ENCODE measurements at places on chromosomes 16 and 17.

GRCh38 chr17:1746975-1747543 lies 4.4 kb downstream of the SERPINF2 start:
- no peak for DNase-seq

- no peak for DNase-seq
Observed at GRCh38 chr17:954431-955164, 25.0 kb downstream of the NXN start.

DNA sequence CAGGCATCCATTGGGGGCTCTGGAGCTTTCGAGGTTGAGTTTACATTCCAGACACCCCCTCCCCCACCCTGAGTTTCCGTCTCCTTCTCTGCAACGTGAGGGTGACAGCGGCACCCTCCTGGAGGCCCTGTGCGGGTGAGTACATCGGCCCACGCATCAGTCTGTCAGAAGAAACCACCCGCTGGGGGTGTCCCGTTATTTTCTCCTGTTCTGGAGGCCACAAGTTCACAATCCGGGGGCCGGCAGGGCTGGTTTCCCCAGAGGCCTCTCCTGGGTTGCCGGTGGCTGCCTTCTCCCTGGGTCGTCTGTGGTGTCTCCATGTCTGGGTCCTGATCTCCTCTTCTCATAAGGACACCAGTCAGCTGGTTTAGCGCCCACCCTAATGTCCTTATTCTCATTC lies 35.7 kb downstream of the GSE1 start:
- peak; percentile 26 for DNase-seq

DNA sequence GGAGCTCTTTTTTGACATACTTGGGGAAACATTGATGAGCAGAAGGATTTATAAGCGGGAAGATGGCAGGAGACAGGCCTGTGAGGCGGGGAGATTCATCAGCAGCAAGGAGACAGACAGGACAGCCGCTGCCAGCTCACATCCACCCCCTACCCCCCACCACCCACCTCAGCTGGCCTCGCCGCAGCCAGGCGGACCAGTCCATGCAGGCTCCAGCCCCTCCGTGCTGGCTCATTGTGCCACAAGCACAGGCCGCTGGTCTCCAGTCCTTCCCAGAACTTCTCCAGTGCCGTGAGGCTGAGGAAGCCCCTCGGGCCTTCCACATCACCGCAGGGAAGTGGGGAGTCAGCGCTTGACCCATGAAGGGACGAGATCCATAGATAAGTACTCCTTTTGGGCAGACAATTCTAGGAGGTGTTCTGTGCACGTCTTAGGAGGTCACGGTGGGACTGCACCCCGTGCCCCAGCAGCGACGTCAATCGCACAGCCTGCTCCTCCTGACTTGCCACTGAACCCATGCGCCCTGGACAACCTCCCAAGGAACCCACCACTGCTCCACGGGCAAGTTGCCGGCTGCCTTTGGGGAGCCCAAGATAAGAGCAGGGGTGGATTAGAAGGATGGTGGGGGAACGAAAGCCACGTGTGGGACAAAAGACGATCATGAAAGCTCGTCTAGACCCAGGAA lies 323.6 kb downstream of the C16orf95 start:
- DNase-seq: no peak

GRCh38 chr17:80034791-80035686 lies 633 bp downstream of the TBC1D16 start:
- peak; percentile 66 for DNase-seq

GRCh38 chr17:73508931-73509605 lies 135.2 kb downstream of the SDK2 start:
- no peak for DNase-seq

- DNase-seq: peak; percentile 45
Observed at GRCh38 chr16:17417740-17418139, 53.0 kb downstream of the XYLT1 start.

DNA sequence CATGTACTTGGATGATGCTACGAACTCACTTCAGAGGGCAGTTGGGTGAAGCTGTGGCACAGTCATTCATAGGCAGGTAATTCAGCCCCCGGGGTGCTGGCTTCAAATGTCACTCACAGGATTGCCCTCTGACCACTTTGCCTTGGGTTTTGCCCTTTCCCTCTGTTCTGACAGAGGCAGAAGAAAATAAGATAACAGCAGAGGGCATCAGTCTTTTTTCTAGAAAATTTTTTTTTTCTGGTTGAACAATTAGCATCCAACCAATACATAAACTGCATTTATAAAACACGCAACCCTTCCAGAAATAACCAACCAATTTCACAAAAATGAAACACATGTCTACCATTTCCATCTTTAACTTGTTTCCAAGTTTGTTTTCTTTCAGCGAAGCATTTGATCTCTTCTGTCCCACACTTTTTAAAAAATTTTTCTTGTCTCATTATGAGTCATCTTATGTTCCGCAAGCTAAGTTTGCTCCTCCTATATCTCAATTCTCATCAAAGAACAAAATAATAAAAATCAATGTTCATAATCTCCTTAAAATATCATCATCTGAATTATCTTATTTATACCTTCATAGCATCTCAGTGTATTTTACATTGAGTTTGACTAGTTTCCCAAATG lies 15.6 kb downstream of the NACA2 start:
- DNase-seq: no peak

GRCh38 chr16:15907863-15908478 lies 19.6 kb upstream of the CEP20 start:
- peak; percentile 63 for DNase-seq

DNA sequence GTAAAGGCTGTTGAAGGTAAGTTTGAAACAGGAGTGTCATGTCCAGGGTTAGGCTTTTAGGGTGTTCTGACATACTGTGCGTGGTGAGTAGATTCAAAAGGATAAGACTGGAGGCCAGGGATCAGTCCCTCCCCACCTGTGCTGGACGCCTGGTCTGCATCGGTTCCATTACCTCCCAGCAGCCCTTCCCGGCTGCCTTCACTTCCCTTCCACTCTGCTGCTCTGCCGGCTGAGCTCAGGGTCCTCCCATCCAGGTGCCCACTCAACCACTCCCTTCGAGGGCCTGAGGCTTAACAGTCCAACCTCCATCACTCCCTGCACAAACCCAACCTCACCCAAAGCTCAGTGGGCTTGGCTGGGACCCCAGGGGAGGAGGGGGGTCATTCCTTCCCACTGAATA lies 4.1 kb upstream of the SLC5A10 start:
- DNase-seq: no peak

GRCh38 chr17:51461578-51462004 lies 201.2 kb downstream of the UTP18 start:
- DNase-seq: peak; percentile 63

GRCh38 chr17:12644623-12645022 lies 21.1 kb upstream of the MYOCD start:
- DNase-seq: no peak

GRCh38 chr16:19066988-19067348 lies 446 bp upstream of the COQ7 start:
- no peak for DNase-seq

GRCh38 chr16:84960942-84961341 lies 50.4 kb downstream of the ZDHHC7 start:
- no peak for DNase-seq

GRCh38 chr17:19719355-19720209 lies 3.2 kb upstream of the SLC47A2 start:
- no peak for DNase-seq

GRCh38 chr17:56934280-56934679 lies 20.4 kb upstream of the TRIM25 start:
- DNase-seq: peak; percentile 45

DNA sequence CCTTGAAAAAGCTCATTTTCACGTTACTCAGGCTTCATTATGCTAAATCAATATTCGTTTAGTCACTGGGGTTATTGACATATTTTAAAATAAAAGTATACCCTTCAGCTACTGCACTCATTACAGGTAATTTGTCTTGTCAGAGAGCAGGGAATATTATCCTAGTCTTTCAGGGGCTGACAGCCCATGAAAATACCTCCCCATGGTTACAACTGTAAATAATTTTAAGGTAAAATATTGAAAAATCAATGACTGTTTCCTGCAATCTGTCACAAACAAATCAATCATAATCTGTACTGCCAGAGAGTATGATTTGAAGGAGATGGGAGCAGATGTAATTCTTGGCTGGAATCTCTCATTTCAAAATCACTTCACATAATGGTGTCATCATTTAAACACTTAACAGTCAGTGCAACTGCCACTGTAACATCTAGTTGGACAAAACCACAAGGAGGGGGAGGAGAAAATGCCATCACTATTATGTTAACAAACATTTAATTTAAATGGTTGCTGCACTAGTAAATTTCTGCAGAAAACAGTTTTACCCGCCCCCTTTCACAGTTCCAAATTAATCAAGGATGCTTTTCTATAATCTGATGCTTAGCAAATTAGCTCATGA lies 9.3 kb upstream of the IRX5 start:
- DNase-seq: no peak

GRCh38 chr16:59470556-59470955 lies 736.4 kb upstream of the GOT2 start:
- no peak for DNase-seq

- DNase-seq: no peak
Observed at GRCh38 chr17:39609416-39610025, 1.8 kb upstream of the NEUROD2 start.

DNA sequence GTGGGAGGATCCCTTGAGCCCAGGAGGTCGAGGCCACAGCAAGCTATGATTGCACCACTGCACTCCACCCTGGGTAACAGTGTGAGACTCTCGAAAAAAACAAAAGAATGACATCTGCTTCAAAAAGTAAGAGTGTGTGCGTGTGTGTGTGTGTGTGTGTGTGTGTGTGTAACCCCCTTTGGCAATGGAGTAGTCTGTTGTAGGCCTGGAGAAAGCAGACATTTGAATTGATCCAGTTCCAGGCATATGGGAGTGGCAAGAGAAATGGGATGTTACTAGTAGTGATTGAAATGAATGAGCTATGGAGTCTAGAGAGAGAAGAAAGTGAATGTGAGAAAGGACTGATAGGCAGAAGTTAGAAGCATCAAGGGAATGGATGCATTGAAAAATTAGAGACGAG lies 9.9 kb downstream of the CASC3 start:
- no peak for DNase-seq

- DNase-seq: peak; percentile 40
Observed at GRCh38 chr17:8629371-8630226, 926 bp downstream of the MYH10 start.

- no peak for DNase-seq
Observed at GRCh38 chr16:63185235-63185780, 1149.1 kb upstream of the CDH8 start.

- DNase-seq: no peak
Observed at GRCh38 chr16:69660166-69660565, 66.2 kb downstream of the NQO1 start.

DNA sequence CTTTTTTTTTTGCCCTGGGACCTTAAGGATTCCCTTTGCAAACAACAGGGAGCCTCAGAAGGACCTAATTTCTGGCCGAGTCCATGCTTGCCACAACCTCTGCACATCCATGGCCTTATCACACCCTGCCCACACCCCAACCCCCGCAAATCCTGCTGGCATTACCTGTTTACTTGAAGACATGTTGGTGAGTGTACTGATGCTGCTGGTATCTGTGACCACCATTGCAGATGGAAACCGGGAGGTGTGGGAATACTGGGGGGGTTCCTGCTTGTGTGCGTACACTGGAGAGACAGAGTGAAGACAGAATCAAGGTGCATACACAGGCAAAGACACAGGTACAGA lies 46.0 kb downstream of the HNF1B start:
- peak; percentile 26 for DNase-seq

- no peak for DNase-seq
Observed at GRCh38 chr17:32020943-32021614, 13.9 kb downstream of the LRRC37B start.

DNA sequence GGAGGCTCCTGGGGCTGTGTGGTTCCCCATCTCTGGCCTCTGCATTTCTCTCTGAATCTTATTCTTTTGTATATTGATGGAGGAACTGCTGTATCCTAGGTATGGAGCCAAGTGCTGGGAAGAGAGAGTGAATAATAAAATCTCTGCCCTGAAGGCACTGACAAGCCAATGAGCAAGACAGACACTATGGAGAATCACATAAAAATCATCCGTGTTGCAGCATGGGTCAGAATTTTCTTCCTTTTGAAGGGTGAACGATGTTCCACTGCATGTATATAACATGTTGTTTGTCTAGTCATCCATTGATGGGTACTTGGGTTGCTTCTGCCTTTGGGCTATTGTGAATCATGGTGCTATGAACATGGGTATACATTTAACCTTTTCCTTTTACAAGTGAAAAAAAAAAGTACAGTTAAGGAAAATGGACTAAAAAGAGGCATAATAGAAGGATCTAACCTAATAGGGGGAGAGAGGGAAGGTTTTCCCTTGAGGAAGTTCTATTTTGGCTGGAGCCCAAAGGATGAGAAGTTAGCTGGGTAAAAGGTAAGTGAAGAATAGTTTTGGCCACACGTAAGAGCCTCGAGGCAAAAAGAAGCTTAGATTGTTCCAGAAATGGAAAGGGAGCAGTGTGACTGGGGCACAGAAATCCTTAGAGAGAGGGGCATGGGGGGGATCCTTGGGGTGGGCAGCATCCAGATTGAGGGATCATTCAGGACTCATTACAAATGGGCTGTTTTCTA lies 32.3 kb upstream of the GNA13 start:
- no peak for DNase-seq

- no peak for DNase-seq
Observed at GRCh38 chr17:78396441-78397337, 18.2 kb downstream of the PGS1 start.

GRCh38 chr17:83062011-83062817 lies 17.2 kb upstream of the METRNL start:
- no peak for DNase-seq

DNA sequence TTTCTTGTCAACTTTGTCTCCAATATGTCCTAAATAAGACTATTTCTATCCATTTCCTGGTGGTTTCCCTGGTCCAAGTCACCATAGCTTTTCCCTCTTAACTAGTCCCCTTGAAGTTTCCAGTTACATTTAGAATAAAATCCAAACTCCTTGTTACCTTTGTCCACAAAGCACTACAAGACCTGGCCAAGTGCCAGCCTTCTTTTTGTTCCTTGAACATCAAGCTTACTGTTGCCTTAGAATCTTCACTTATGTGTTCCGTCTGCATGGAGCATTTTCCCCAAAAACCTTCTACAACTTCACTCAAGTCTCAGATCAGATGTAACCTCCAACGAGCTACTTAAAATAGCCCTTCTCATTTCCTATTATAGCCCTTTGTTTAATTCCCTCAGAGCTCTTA lies 101.4 kb downstream of the ITFG1 start:
- DNase-seq: no peak

GRCh38 chr16:57498031-57498430 lies 11.7 kb upstream of the DOK4 start:
- DNase-seq: no peak

GRCh38 chr16:89827383-89828198 lies 684 bp upstream of the SPIRE2 start:
- no peak for DNase-seq

DNA sequence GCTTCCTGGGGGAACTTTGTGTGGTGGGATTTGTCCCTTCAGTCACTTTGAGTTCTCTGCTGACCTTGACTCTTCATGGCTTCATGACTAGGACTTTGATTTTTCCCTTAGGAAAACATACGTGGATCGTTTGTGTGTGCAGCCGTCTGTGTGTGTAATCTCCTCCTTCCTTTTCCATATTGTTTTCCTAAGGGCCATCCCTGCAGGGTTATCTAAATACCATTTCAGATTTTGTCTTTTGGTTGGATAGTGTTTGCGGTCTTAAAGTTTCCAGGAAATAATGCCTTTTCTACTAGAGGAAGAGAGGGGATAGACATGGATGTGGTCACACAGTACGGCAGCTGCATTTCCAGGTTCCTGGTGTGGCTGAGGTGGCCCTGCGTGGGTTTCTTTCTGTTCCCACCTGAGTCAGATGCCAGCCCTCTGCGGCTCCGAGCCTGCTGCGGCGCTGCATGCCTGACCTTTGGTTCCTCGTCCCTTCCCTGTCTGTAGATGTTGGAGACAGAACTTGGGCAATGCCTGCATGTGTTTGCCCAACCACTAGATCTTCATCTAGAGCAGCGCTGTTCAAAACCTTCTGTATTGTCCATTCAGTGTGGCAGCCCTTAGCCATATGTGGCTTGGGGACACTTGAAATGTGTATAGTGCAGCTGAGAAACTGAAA lies 72.0 kb upstream of the LGALS9 start:
- DNase-seq: no peak
